Stimulated activated naive CD8-positive, alpha-beta T cell treated with anti-CD3 and anti-CD28 coated beads, Interleukin-15, amount 100 ng/mL, for 72 hours (primary cell): ENCODE measurements at places on chromosomes 2 and 18.

DNA sequence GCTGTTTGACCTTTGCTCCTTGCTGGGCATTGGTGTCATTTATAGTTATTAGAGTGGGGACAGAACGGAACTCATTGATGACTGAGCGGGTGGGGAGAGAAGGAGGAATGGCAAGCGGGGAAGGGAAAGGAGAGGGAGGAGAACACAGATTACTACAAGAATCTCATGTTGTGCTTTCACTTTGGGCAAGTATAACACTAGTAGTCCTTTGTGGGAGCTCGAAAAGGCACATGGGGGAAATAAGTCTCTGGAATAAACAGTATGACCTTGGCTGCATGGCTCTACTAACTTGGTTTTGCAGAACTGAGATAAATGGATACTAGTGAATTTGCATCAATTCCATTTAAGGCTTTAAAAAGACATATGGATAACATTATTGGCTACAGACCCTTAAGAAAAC is 161.7 kb upstream of the NABP1 start:
- no peak for DNase-seq

GRCh38 chr2:51994123-51994763 is 962.3 kb upstream of the NRXN1 start:
- DNase-seq = no peak

GRCh38 chr18:48931680-48932461 is 18.9 kb downstream of the SMAD7 start:
- no peak for DNase-seq

- no peak for DNase-seq
Observed at GRCh38 chr2:177403838-177404237, 11.3 kb downstream of the AGPS start.

DNA sequence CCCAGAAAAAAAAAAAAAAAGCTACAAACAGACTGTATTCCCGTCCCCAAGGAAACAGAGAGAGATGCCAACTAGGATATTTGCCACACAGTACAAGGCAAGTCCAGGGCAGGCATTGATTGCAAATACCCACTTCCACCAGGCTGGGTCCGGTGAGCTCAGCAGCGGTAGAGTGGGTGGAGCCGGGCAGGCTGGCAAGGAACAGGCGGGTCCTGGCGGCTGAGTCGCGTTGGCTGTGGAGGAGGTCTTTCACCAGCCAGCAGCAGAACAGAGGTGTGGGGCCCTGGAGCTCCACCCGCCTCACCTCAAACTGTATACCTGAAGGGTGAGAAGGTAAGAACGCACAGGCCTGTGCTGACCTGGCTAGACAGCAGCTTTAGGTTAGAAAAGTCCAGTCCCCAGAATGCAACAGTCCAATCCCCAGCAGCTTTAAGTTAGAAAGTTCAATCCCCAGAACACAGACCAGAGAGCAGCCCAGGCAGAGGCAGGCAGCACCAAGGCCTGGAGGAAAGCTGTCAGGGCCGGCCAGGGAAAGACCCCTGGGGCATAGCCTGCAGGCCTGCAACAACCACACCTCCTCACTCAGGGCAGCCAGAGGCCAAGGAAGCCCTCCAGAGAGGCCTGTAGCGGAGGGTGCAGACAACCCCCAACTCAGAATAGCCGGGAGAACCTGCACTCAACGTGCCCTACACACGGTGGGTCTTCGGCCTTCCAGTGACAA is 21.9 kb upstream of the MTERF4 start:
- DNase-seq = no peak

GRCh38 chr18:74510770-74511095 is 14.6 kb downstream of the CNDP2 start:
- no peak for DNase-seq

GRCh38 chr2:174585146-174585545 is 12.5 kb downstream of the WIPF1 start:
- no peak for DNase-seq

DNA sequence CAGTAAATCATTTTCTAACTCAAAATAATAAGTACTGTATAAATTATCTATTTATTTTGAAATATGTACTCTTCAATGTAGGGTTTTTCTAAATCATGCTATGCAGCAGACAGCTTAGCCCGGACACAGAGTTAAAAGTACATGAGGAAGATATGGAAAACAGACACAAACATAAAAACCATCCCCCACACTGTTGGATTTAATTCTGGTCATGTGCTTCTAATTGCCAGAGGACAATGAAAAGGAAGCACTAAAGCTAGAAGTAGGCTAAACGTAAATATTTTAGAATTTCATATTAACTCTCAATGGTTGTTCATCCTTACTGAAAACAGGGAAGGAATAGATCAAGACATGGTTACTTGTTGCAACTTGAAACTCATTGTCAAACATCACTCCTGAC is 420.7 kb downstream of the ERBB4 start:
- no peak for DNase-seq

DNA sequence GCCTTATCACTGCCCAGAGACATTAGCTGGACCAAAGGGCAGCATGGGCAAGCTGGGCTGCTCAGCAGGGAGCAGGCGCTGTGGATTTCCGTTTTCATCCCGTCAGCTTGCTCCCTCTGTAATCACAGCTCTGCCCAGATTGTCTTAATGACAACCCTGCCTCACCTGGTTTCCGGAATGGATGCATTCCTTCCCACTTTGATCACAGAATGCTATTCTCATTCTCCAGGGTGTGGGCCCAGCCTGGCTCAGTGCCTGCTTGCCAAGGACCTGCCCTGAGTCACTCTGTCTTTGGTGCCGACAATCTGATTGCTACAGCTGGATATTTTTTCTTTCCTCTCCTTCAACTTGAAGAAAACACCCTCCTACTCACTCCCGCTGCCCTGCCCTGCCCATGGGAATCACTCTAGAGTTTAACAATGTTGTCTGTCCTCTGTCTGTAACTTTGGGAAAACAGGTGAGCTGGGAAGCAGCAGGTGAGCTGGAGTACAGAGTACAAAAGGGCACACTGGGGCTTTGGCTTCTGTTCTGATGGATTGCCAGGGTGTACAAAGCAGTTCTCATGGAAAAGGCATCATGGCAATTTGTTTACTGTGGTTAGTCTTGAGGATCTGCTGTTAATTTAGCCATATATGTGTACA is 27.2 kb upstream of the FAM136A start:
- DNase-seq = no peak

- DNase-seq = no peak
Observed at GRCh38 chr18:53943326-53943860, 281.1 kb downstream of the MBD2 start.

GRCh38 chr2:146652311-146652710 is 1192.5 kb upstream of the ACVR2A start:
- no peak for DNase-seq

- no peak for DNase-seq
Observed at GRCh38 chr2:41736105-41736567, 311.7 kb upstream of the PKDCC start.

DNA sequence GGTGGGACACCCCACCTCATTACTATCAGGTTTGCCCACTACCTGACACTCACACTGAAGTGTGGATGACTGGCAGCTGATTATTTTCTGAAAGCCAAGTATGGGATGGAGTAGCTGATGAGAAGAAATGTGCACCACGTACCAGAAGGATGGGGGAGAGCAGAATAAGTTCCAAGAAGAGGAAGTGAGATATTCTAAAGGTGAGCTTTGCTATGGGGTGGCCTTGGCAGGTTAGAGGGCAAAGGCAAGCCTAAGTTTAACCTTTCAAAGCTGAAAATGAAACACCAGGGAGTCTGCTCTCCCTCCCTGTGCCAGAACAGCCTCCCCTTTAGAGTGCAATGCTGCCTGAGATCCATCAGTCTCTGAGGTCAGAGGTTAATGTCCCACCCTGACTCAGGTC is 196.1 kb upstream of the OSR1 start:
- DNase-seq = no peak

DNA sequence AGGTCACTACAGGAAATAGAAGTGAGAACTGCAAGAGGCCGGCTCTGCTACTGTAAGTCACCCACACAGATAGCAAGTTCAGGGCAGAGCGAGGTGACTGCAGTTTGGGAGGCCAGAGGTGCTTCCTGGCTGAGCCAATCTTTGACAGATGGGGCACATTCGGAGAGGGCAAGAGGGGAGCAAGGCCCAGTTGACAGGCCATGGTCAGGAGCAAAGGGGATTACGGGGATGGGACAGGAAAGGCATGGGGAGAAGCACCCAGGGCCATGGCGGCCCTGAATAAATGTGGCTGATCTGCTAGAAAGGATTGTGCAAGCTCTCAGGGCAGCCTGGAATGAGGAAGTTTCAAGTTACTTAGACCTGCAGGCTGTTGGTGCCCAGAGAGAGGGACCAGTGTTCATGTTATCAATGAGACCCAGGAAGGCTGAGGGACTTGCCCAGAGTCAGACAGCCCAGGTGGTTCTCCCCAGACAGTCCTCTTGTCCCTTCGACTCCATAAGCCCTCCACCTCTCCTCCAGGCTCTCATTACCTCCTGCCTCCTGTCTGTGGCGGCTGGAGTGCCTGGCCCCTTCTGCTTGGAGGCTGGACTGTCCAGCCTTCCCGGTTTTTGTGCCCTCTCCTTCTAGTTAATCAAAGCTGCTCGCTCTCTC is 123.3 kb downstream of the CTIF start:
- DNase-seq = no peak

DNA sequence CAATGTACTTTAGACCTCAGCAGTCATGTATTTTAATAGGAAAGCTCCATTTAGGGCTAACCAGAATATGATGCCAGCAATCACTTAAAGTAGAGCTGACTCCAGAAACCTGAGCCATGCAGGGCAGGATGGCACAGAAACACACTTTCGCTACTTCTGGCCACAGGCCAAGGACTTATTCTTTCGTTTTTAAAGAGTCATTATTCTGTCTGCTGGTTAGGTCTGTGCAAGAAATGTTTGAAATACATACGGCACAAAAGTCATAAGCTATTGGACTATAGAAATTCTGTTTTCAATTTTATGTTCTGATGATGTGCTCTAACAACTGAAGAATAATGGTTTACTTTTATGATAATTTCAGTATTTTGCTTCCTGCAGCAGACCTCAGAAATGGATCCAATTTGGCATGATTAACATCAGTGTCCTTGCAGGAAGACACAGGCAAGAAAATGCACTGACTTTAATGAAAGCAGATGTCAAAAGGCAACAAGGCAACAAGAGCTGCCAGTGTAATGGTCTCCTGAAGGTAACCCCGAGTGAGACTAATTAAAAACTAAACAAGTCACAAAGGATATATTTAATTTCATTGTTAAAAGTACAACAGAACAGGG is 114.4 kb upstream of the CHRNA1 start:
- no peak for DNase-seq
